Fibroblast of skin of scalp (primary cell): ENCODE measurements at places on chromosomes 13 and 19.
A peak's percentile ranks its signal among the peaks of the same experiment; 100 is the strongest.

DNA sequence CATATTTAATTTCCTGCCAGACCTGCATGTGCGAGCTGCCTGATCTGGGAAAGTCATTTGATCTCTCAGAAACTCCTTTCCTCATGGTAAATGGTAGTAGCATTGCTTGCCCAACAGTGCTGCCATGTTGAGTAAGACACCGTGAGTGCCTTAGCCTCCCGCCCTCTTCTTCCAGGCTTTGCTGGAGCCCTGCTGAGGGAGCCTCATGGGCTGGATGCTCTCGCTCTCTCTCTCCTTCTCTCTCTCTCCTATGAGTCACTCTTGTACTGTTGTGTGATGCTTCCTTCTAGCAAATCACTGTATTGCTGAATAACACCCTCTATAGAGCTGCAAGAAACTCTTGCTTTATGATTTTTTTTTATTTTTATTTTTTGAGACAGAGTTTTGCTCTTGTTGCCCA, 365.5 kb downstream of the UQCRFS1 start:
- DNase-seq = peak; percentile 54

DNA sequence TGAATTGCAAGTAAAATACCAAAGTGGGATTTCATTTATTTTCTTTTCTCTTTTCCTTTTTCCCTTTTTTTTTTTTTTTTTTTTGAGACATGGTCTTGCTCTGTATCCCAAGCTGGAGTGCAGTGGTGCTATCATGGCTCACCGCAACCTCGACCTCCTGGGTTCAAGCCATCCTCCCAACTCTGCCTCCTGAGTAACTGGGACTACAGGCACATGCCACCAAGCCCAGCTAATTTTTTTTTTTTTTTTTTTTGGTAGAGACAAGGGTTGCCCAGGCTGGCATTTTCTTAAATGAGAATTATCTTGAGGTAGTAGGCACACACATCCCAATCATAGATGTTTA, 68.5 kb upstream of the GPR183 start:
- DNase-seq = no peak

- DNase-seq = peak; percentile 31
Measured at GRCh38 chr19:38384209-38385027, 3.4 kb downstream of the GGN start.

- no peak for DNase-seq
Measured at GRCh38 chr13:100848304-100848703, 173.7 kb upstream of the TMTC4 start.

GRCh38 chr13:27047081-27047480, 124.5 kb downstream of the USP12 start:
- no peak for DNase-seq

- DNase-seq = no peak
Measured at GRCh38 chr19:1576242-1577089, 8.3 kb upstream of the MEX3D start.

- DNase-seq = no peak
Measured at GRCh38 chr13:95354680-95355487, 53.6 kb upstream of the ABCC4 start.

- DNase-seq = no peak
Measured at GRCh38 chr13:113267642-113268405, 29.2 kb upstream of the LAMP1 start.

GRCh38 chr13:39051157-39051556, 12.9 kb downstream of the NHLRC3 start:
- DNase-seq = peak; percentile 56

DNA sequence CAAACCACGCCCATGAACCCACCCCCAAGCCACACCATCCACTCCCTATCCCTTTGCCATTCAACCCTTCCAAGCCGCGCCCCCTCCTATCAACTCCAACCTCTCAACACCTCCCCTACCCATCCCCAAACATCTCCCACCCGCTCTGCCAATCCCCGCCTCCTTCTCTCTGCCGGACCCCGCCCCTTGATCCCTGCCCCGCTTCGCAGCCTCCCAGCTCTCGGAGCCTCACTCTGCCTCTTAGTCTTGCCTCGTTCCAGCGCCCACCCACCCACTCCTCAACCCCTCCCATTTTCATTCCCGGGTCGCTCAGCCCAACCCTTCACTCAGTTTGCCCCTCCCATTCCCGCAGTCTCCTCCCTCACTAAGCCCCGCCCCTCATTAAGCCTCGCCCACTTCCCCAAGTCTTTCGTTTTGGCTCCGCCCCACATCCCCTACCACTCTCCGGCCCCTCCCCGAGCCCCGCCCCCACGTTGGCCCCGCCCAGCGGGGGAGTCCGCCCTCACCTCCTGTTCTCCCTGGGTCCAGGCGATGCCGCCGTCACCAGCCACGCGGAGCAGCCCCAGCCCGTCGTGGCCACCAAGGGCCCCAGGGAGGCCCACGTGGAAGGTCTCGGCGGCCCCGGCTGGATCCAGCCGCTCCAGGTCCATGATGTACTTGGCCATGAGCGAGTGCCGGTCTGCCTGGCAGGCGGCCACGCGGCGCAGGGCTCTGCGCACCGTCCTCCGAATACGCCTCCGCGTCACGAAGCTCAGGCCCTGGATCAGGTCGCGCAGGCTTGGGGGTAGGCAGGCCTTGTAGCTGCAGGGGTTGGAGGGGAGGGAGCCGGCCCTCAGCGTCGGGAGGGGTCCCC, 5.7 kb downstream of the JAK3 start:
- peak; percentile 88 for DNase-seq

GRCh38 chr19:1224047-1224825, 13.6 kb downstream of the CBARP start:
- no peak for DNase-seq

DNA sequence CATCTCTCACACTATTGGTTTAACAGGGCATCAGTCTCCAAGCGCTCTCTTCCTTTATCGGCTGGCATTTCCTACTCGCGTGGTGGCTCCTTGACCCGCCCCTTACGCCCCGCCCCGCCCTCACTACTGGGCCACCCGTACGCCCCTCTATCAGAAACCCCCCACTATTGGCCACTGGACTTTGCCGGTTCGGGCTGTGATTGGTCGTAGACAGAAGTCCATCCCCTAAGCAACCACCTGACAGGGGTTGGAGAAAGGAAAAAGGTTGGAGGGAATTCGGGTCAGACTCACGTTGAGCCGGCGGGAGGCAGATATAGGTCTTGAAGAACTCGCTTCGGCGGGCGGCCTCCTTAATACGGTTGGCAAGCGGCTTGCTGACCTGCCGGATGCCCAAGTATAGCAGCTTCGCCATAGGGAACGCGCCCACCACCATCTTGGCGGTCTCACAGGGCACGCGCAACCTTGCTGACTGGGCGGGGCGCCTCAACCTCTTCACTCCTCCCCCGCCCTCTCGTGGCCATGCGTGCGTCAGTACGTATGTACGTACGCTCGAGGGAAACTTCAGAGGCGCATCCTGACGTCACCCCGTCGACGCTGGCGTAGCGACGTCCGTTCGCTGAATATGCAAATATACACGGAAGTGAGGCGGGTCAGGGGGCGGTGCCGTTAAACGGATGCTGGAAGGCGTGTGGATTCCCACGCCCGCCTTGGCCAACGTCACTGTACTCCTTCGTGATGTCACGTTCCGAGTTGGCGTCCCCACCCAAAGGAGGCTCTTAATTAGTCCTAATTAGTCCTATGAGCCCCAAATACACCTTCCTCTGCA, at the start of gene OPA3:
OPA3 (minus strand) TSS at position 471 of the 826 bp plus-strand sequence; CDS start at position 433, 38 bp downstream.
- peak; percentile 100 for DNase-seq

GRCh38 chr13:99870541-99870940, 101.0 kb downstream of the ZIC5 start:
- no peak for DNase-seq

DNA sequence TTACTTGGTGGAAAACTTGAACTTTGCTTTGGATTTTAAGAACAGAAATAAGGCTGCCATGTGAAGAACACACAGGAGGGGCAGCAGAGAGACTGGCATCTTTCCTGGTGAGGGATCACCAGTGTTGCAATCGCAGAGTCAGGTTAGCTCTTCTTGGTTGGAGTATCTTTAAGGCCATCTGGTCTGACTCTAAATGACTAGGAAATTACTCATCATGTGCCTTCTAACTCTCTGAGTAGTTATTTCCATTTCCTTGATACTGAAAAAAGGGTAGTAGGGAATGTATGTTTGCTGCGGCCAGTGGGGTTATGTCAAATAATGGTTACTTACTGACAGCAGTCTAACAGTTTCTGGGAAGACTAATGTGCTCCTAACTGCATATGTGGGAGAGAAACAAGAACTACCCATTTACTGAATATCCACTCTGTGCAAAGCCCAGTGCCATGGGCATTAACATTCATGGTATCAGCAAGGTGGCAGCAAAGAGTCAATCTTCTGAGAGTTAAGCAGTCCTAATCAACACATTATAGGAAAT, 122.1 kb downstream of the COG6 start:
- DNase-seq = peak; percentile 85

- DNase-seq = no peak
Measured at GRCh38 chr19:55275851-55276719, 3.8 kb downstream of the HSPBP1 start.

GRCh38 chr13:22938576-22938975, 242.2 kb upstream of the SGCG start:
- DNase-seq = no peak

DNA sequence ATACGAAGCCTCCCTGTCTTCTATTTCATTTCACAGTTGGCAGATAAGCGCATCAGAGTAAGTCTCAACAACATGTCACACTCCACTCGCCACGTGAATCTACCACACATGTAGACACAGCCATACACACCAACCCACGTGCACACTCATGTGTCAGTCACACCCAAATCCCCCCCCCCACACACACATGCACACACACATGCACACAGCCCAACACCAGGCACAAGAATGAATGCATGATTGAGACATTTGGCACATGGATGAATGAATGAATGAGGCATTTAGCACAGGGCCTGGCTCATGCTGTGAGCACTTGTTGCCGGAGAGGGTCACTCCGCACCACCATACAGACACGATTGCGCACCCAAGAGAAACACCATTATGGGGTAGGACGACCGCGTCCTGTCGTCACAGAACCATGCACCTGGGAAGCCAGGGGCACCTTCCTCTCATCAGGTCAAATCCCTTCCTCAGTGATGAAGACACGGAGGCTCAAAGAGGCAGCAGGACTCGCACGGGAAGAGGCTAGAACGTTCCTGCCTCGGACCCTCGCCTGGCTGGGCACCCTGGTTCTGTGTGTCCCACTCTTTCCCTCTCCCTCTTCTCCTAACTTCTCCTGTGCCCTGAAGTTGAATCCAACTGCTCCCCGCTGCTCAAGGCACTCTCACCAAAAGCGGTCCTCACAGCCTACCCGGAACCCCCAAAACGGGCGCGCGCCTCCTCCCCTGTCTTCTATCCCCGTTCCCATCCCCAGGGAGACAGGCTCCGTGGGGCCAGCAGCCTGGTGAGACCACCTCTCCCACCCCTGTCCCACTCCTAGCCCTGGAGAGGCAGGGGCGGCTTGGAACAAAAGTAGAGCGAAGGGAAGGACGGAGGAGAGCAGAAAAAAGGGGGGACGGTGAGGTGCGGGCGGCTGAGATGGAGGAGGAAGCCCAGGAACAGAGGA, 1.3 kb downstream of the MEIS3 start:
- DNase-seq = no peak

- DNase-seq = no peak
Measured at GRCh38 chr19:48779636-48780035, 24.3 kb downstream of the FGF21 start.

DNA sequence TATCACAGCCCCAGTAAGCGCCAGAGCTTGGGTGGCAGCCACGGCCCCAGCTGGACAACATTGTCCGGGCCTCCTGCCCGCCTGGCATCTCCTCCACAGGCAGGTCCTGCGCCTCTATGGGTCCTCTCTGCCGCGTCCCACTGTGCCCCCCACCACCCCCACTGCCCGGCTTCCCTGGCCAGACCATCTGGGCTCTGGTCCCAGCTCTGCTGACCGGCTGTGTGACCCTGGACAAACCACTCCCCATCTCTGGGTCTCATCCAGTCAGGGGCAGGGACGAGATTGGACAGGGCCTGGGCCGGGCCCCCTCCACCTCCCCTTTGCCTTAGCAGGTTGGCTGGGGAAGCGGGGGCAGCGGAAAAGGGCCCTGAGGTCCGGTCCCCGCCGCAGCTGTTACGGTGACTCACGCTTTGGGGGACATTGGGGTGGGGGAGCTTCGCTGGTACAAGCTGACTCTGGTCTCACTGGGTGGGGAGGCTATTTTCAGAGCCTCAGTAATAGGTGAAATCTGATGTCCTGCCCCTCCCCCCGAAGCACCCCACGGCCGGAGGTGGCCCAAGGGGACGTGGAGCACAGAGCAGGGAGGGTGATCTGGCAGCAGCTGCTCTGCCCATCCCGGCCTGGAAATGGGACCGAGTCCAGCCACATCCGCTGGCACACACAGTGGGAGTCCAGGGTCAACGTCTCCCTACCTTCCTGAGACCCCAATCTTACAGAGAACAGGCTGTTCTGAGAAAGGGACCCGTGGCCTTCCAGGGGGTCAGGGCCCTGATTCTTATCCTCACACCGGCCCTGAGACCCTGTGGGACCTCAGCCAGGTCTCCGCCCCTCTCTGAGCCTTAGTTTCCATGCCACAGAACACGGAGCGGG, 9.1 kb downstream of the NFIC start:
- DNase-seq = no peak

DNA sequence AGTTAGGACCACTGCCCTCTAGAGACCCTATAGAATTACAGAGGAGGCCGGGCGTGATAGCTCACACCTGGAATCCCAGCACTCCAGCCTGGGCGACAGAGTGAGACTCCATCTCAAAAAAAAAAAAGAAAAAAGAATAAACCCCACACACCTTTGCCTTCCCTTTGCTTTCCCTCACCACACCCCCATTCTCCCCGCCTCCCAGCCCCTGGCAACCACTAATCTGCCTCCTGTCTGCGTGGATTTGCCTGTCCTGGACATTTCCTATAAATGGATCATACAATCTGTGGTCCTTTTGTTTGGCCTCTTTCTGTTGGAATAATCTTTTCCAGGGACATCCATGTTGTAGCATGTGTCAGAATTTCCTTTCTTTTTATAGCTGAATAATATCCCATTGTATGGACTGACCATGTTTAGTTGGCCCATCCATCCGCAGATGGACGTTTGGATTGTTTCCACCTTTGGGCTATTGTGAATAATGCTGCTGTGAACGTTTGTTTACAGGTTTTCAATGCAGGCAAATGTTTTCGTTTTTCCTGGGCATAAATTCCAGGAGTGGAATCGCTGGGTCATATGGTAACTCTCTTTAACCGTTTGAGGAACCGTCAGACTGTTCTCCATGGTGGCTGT, 15.3 kb downstream of the NACC1 start:
- no peak for DNase-seq

- DNase-seq = peak; percentile 60
Measured at GRCh38 chr13:33639158-33639557, 178.8 kb upstream of the RFC3 start.

DNA sequence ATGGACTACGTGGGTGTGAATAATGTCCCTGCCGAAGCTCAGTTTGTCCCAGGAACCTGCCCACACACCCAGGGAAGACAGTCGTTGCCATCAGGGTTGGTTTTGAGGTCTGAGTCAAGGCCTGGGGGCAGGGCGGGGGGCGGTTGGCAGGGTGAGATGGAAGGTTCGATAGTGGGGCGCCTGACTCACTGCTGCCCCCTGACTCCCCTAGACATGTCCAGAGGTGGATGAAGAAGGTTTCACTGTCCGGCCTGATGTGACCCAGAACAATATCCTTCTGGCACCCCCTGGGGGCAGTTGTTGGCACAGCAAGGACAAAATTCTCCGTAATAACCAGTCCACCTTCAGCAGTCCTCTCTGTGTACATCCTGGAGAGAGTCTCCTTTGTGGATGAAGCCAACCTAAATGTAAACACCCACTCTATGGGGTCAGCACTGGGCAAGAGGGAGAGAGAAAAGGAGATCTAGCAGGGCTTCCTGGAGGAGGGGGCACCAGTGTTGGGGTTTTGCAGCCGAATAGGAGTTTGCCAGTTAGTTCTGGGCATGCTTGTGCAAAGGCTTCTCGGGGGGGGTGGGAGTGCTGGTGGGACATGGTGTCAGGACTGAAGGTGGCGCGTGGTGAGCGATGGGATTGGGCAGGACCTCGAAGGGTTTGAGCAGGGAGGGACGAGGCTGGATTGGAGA, 19.6 kb upstream of the B3GNT3 start:
- DNase-seq = peak; percentile 15
